ENCODE measurements at places on chromosomes 4 and X.
A peak's percentile ranks its signal among the peaks of the same experiment; 100 is the strongest.

- peak; percentile 6 for DNase-seq
These were observed 209.0 kb downstream of the PPARGC1A start for GRCh38 chr4:23680671-23681518.

- DNase-seq = no peak
These were observed 373.7 kb upstream of the FTHL17 start for GRCh38 chrX:31445542-31445941.

GRCh38 chr4:57763070-57763469, 652.9 kb upstream of the IGFBP7 start:
- DNase-seq = no peak

GRCh38 chr4:184807256-184807655, 18.5 kb downstream of the ACSL1 start:
- DNase-seq = no peak

DNA sequence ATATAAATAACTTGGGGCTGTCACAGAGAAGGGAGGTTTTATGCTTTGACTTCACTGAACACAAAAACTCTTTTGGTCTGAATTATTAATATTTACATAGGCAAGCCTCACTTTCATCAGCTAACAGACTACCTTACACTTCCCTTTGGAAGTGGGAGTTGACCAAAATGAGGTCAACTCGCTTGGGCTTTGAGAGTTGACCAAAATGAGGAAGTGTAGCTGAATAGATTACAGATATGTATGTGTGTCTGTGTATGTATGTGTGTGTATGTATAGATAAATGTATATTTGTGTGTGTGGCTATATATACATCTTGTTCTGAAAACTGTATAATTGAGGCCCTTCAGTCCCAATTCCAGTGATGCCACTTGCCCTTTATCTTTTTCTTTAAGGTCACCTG, 113.3 kb upstream of the IL13RA1 start:
- no peak for DNase-seq

- no peak for DNase-seq
These were observed 168.0 kb downstream of the SOWAHB start for GRCh38 chr4:76729980-76730379.

DNA sequence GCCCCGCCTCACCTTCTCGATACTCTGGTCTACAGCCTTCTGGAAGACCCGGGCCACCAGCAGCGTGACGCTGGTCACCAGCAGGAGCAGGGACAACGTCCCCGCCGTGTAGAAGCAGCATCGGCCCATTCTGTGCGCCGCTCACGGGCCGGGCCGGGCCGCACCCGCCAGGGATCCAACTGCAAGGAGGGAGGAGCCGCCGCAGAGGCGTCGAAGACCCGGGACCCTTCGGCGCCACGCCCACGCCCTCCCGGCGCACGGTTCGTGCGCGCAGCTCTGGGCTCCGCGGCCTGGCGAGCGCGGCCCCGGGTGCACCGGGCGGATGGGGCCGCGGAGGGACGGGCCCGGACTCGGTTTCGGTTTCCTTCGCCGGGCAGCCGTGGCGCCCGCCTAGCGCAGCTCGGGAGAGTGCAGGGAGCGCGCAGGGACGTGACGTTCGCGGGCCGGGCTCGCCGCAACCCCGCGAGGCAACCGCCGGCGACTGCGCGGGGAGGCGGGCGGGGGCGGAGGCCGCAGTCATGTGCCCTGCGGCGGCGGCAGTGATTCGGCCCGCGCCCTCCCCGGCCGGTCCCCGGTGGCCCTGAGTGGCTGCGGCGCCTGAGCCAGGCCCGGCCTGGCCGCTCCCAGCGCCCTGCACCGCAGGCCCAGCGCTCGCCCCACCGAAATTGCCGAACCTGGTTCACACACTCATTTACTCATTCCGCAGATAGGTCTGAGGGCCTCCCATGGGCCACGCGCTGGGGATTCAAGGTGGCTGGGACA, at the start of gene SCARB2:
Gene SCARB2, minus strand, starts transcription at position 410 of the 762 bp plus-strand sequence. Its CDS starts 281 bp downstream, at position 129.
- DNase-seq = peak; percentile 70

DNA sequence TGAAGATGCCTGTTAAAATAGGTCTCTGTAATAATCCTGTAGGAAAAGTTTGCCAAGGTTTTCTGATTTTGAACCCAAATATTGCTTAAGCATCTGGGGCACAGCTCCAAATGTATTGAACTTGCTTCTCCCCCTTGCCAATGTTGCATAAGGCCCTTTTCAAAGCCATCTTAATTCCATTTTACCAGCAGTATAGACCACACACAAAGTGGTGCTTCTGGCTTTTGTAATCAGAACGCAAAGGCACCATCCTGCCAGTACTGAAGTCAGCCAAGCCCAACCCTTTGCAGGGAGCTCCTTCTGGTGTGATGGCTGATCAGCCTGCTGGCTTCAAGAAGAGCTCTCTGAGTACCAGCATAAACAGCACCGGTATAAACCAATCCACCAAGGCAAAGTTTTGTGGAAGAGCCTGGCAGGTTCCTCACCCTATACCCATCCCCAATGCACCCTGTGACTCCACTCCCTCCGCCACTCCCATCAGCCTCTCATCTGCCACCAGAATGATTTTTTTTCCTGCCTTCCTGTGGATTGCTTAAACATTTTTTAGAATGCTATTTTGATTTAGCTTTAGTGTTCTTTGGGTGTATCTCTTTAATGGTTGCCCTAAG, 39.2 kb upstream of the USP9X start:
- DNase-seq = no peak

GRCh38 chr4:65482410-65482809, 187.9 kb downstream of the EPHA5 start:
- DNase-seq = peak; percentile 5

- DNase-seq = no peak
These were observed 298.7 kb upstream of the CLNK start for GRCh38 chr4:10983268-10983667.

DNA sequence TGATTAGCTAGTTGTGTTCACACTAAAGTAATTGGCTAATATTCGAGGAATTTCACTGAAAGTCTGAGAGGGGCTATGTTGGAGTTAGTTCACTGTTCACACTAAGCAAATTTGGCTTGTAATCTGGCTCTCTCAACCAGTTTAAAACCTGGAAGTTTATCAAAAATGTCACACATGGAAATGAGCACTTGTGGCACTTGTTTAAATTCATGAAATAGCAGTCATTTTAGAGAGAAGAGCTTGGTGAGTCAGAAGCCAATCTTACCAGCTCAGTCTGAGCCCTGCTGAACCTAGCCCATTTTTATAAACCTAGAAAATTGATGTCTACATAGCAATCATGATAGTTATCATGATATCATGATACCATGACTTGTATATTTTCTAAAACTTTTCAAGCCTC, 90.7 kb upstream of the JADE1 start:
- DNase-seq = no peak

DNA sequence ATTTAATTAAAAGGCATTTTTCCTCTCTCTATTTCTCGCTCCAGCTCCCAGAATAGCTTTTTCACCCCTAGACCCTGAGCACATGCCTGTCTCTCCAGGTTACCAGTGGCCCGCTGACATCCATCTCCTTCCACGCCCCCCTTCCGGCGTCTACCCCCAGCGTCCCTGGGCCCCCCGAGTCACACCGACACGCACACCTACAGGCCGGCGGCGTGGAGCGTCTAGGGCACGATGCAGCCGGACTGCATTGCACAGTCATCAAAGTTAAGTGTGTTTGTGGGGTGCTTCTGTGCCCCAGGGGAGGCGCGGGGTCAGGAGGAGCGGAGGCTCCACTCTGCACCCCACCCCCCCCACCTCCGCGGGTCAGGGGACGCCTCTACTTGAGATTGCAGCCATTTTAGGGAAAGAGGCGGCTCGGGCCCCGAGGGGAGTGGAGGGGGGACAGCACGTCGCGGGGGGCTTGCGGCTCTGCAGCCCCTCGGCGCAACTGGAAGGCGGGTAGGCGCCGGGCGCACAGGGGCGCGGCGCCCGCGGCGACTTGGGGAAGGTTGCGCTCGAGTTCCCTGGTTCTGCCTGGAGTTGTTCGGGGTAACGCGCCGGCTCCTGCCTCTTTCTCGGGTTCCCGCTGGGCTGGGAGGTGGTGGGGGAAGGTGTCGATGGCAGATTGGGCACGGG, 112.7 kb downstream of the DHX15 start:
- DNase-seq = peak; percentile 9

DNA sequence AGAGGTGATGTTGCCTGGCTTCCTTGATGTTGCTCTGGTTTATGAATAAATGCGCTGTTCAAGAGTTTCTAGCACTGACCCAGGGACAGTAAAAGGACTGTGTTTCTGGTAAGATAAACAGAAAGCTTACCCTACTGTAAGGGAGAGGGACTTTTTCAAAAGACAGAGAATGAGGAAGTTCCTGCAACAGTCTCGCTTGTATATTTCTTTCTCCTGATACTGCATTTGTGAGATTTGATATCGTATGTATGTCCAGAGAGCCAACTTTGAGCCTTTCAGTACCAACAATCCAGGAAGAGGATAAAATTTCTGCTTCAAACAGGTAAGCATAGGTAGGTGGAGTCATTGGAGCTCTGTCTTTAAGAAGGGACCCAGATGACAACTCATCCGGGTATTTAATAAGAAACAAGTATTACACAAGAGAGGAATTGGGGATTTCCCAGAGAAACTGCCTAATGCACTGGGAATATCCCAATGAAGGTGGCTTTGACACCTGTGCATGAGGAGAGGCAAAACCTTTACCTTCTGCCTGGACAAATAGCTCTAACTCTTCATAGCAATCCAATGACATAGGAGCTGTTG, 773 bp downstream of the DAPP1 start:
- no peak for DNase-seq

- DNase-seq = no peak
These were observed 22.6 kb downstream of the IRF2 start for GRCh38 chr4:184451726-184452125.

GRCh38 chrX:39819921-39820849, 277.6 kb downstream of the BCOR start:
- no peak for DNase-seq

- DNase-seq = peak; percentile 22
These were observed 4.7 kb upstream of the SRPK3 start for GRCh38 chrX:153776120-153776599.

GRCh38 chrX:39601231-39602177, 496.3 kb downstream of the BCOR start:
- no peak for DNase-seq

- no peak for DNase-seq
These were observed 45.1 kb downstream of the TBC1D9 start for GRCh38 chr4:140710908-140711622.

- no peak for DNase-seq
These were observed 16.8 kb upstream of the NAT8L start for GRCh38 chr4:2042204-2042946.

DNA sequence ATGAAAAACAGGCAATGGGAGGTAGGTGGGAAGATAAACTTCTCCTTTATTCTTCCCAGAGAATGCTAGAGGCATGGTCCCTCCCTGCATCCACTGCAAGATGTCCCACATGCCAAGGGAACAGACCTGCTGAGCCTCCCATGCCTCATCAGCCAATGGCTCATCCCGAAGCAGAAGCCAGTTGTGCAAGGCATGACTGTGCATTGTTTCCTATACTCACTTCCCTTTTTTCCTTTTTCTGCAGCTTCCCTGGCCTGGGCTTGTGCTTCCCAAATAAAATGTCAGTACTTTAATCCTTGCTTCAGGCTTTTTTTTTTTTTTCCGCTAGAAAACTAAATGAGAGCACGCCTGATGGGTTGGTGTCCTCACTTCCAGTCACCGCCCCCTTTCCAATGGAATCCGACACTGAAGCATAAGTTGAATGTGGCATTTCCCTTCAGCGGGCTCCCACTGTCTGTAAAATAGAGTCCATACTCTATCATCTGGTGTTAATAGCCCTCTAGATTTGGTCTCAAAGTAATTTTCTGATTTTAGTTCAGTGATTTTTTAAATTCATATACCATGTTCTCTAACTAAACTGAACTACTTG, 239.0 kb upstream of the JADE1 start:
- DNase-seq = no peak

- DNase-seq = peak; percentile 46
These were observed 50.9 kb upstream of the PRDX4 start for GRCh38 chrX:23616361-23616760.

DNA sequence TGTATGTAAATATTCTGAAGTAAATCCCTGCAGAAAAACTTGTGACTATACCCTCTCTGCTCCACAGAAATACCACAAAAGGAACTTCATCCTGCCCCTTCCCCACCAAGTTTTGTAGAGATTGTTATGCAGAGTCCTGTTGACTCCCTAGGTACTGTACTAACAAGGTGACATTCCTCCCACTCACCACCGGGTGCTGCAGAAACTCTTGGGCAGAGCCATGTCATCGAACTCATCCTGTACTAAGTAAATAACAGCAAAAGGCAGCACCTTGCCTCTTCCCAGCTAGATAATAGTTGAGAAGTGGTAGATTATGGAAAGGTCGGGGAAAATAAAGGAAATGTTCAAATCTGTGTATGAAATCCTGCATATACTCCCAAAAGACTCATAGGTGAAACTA, 233.3 kb downstream of the STPG2 start:
- no peak for DNase-seq

DNA sequence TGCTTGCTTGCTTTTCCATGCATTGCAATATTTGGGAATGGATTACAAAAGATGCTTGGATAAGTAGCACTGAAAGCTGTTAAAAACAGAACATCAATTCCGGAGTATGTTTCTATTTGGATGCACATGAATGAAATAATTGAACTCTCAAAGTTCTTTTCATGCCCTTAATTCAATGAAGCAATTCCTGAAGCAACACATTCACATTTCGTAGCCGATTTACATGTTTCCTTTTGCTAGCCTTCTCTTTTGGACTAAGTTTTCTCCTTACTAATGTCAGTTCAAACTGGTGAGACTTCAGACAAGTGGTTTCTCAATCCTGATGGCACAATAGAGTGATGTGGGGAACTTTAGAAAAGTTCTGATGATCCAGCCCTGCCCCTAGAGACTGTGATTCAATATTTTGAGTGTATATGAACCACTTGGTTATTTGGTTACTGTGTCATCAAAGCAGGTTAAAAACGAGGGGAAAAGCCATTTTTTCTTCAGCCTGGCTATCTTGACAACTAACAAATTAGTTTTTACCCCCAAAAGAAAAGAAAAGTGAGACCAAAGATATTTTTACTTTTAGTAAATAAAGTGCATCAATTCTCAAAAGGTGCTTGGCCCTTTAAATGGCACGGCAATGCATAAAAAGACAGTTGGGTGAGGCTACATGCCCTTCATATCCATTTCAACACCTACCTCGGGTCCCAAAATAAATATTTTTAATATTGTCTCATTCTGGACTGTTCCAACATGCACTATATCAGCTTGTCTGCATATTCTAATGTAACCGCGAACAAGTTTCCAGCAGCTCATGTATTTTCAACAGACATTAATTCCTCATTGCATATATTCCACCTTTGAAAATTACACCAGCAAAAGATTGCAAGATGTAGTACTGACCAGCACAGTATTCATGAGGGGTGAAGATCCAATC, 90.1 kb upstream of the RPL34 start:
- no peak for DNase-seq

GRCh38 chrX:132059973-132060540, 37.0 kb downstream of the STK26 start:
- no peak for DNase-seq

GRCh38 chr4:86815653-86816052, 33.5 kb downstream of the SLC10A6 start:
- DNase-seq = no peak

GRCh38 chrX:37685381-37686359, at the start of gene XK:
Gene XK, plus strand, starts transcription at chrX:37685791. Its CDS starts 171 bp downstream, at chrX:37685962.
- peak; percentile 63 for DNase-seq
